Stimulated activated CD4-positive, alpha-beta T cell treated with anti-CD3 and anti-CD28 coated beads, Interleukin-12 subunit alpha, Interleukin-12 subunit beta, amount 100 ng/mL, for 4 hours (primary cell): ENCODE measurements at places on chromosomes 2 and 18.

GRCh38 chr2:139492131-139492680 lies 712.0 kb upstream of the NXPH2 start:
- DNase-seq, result no peak

- DNase-seq, result no peak
These were observed 82.0 kb upstream of the RANBP2 start for GRCh38 chr2:108637304-108637669.

GRCh38 chr2:67255933-67256615 lies 141.1 kb upstream of the ETAA1 start:
- no peak for DNase-seq

DNA sequence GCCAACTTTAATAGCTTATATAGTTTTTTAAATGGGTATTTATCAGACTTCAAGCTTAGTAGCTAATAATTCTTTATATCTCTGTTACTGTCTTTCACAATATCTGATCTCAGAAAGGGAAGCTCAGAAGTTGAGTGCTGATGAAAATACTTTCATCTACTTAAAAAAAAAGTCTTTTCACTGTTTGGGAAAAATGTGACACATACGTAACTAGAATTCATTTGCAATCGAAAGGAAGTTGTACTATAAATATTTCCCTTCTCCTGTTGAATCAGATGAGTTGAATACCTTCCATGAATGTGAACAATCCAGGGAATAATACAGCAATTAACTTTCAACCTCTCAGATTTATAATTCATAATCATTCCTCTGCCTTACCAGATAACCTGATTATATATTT lies 811 bp upstream of the SCG2 start:
- no peak for DNase-seq

- no peak for DNase-seq
These were observed 34.6 kb downstream of the PREPL start for GRCh38 chr2:44326548-44327264.

DNA sequence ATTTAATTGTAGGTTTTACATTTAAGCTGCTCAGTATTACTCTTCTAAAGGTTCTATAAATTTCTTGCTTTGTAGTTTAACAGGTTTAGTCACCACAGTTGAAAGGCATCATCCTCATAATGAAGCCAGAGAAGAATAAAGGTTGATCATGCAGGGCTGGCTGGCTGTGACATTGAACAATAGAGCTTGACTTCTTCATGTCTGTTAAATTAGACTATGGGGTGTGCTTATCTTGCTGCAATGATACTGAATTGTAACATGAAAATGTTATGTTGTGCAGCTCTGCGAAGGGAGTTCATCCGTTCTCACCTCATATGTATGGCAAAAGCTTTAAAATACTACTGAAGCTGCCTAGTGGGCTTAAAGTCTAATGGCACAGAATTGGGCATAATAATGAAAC lies 81.8 kb downstream of the CAMKMT start:
- DNase-seq, result no peak
